ENCODE measurements at places on chromosomes 6 and 20. TPM values are rescaled to one million over a fixed set of nuclear protein-coding genes. Genes with fewer than 3 reads are reported as not detected.

TRIM15 gene
- polyA plus RNA-seq, result not detected

RPP21 gene
- 108 TPM for polyA plus RNA-seq

SCAND1 gene
- polyA plus RNA-seq, result 82.8 TPM

BFSP1 gene
- 0.12 TPM for polyA plus RNA-seq

DNA sequence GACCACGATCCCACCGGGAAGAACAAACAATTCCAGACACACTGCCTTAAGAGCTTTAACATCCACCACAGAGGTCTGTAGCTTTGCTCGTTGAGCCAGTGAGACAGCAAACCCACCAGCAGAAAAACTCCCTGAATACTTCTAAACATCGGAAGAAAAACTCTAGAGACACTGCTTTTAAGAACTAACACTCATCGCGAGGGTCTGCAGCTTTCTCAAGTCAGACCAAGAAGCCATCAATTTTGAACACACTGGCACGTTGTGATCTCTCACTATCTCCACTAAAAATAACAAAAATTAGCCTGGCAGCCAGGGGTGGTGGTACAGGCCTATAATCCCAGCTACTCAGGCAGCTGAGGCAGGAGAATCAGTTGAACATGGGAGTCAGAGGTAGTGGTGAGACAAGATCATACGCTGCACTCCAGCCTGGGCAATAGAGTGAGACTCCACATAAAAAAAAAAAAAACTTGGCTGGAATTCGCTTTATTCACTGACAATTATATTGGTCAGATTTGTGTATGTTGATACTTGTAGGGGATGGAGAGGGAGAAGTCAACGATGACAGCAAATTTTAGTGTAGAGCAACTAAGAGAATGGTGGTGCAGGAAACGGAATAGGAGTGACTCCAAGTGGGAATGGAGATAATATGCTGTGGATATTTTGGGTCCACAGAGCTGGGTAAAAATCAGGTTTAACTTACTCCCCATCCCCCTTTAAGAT, 860 bp upstream of the TMEM14C start:
- no peak for DNase-seq

OOEP gene
- 0.15 TPM for polyA plus RNA-seq

DNA sequence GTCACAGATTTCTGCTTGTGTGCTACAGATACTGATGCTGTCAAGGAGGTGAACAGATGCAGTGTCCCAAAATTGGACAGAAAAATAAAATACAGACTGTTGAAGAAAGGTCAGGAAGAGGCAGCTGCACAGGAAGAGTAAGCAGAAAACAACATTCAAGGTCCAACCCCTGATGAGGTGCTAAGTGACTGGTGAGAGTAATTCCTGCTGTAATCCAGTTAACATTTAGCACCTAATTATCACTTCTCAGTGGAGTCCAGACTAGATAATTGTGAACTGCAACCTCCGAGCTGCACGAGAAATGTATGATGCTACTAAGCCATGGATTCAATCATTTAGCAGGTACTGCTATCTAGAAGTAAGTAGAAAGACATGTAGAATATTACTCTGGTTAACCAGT, 36.3 kb upstream of the NRSN1 start:
- no peak for DNase-seq

COL19A1 gene
- 0.01 TPM for polyA plus RNA-seq

GRCh38 chr20:62010551-62011402, 54.9 kb downstream of the TAF4 start:
- no peak for DNase-seq

- DNase-seq, result no peak
Observed at GRCh38 chr6:3727593-3728108, 23.9 kb downstream of the PXDC1 start.

- DNase-seq, result no peak
Observed at GRCh38 chr6:160979061-160979708, 12.4 kb upstream of the MAP3K4 start.

C4B gene
- polyA plus RNA-seq, result 2.7 TPM

- DNase-seq, result no peak
Observed at GRCh38 chr6:20204512-20204894, 7.8 kb downstream of the MBOAT1 start.

BPI gene
- not detected for polyA plus RNA-seq

LAMP5 gene
- polyA plus RNA-seq, result 0.01 TPM

- no peak for DNase-seq
Observed at GRCh38 chr20:13276945-13277541, 56.0 kb downstream of the ISM1 start.

- no peak for DNase-seq
Observed at GRCh38 chr20:46111028-46111835, 6.9 kb upstream of the CD40 start.

DNA sequence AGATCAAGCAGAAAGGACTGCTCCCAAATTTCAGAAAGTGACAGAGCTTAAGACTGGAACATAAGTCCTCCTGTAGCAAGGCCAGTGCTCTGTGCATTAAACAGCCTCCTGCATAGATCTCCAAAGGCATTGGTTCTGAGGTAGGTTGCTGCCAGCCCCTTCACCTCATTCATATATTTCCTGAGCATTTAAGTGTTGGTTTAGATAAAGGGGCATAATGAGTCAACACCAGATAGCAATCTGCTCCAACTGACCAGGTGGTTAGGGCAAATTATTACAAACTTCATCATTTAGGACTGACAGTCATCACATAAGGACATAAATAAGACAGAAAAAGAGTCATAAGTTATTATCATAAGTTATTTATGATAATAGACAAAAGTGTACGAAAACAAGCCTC, 10.7 kb downstream of the PTPRK start:
- DNase-seq, result no peak

- DNase-seq, result no peak
Observed at GRCh38 chr6:169411296-169411695, 157.7 kb upstream of the THBS2 start.

MLN gene
- polyA plus RNA-seq, result not detected

IRF4 gene
- 0.08 TPM for polyA plus RNA-seq

- DNase-seq, result no peak
Observed at GRCh38 chr6:30818391-30818841, 65.9 kb upstream of the DDR1 start.

BMP2 gene
- 3.3 TPM for polyA plus RNA-seq

DNA sequence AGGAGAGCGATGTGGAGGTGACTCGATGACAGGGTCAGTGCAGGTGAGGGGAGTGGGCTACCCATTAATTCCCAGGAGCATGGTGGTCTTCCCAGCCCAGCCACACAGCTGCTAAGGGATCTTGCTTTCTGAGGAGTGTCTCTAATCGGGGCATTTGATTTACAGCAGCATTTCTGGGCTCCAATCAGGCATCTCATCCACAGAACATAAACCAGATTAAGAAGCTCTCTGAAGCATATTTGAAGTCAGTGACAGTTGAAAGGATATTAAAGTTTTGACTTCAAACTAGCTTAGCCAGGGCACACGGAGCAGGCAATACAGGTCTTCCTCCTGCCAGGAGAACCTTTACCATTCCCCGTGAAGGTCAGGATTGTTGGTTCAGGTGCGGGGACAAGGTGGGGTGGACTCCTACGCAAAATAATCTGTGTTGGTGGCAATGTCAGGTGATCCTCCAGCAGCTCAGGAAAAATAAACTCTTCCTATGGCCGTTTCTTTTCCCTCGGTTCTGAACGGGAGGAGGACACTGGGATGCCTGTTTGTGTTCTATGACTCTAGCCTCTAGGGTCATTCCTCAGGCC, 39.9 kb upstream of the ZNF831 start:
- no peak for DNase-seq

CST7 gene
- 0.13 TPM for polyA plus RNA-seq

DXO gene
- polyA plus RNA-seq, result 8.0 TPM

GRCh38 chr20:63293871-63294535, 1.0 kb downstream of the COL20A1 start:
- no peak for DNase-seq

- no peak for DNase-seq
Observed at GRCh38 chr20:61369731-61370520, 117.9 kb downstream of the CDH4 start.

ZNF335 gene
- polyA plus RNA-seq, result 6.9 TPM

DNA sequence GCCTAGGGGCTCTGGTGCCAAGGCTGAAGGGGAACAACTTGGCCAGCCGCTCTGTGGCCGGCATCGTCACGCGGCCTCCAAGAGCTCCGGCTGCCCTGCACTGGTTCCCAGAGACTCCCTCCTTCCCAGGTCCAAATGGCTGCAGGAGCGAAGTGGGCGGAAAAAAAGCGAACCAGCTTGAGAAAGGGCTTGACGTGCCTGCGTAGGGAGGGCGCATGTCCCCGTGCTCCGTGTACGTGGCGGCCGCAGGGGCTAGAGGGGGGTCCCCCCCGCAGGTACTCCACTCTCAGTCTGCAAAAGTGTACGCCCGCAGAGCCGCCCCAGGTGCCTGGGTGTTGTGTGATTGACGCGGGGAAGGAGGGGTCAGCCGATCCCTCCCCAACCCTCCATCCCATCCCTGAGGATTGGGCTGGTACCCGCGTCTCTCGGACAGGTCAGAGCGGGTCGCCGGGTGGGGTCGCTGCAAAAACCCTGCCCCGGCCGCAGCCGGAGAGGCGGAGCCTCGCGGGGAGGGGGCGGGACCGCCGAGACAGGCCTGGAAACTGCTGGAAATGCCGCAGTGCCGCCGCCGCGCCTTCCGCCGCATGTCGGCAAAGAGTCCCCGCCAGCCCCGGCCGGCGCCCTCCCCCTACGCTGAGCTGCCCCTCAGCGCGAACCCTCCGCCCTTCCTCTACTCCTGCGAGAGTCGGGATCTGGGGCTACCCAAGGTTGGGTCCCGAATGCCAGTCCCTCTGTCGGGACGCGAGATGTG, 814 bp upstream of the HSP90AB1 start:
- peak; percentile 96 for DNase-seq

SAMD10 gene
- 0.44 TPM for polyA plus RNA-seq

DNA sequence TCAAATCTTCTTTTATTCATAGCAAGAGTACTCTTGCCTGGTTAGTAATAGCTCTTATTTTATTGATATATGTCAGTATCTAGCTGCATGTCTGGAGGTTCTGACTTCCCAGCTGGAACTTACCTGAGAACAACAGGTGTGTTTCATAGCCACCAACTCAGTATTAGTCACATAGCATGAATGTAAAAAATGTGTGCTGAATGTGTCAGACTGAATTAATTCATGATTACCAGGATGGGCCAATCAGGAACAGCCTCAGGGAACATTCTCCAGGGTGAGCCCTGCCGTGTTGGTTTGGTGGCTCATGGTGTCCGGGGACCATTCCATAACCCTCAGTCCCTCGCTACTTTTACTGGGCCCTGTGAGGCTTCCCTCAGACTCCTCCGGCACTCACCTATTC, 99.7 kb downstream of the TULP4 start:
- no peak for DNase-seq

DNA sequence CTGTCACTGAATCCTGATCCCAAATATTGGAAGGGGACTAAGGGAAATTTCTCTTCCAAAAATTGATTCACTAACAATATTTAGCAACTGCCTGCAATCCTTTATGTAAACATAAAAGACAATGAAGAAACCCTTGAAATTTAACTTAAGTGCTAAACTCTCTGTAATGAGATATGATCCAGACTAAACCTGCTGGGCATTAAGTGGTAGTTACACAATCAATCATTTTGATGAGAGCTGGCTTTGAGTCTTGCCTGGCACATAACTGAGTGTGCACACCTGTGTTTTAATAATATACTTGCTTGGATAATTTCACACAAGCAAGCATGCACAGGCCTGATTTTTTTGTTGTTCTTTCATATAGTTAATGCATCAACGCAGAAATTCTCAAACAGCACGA, 9.8 kb upstream of the ZFP64 start:
- DNase-seq, result no peak

C6orf141 gene
- 1.5 TPM for polyA plus RNA-seq

DNA sequence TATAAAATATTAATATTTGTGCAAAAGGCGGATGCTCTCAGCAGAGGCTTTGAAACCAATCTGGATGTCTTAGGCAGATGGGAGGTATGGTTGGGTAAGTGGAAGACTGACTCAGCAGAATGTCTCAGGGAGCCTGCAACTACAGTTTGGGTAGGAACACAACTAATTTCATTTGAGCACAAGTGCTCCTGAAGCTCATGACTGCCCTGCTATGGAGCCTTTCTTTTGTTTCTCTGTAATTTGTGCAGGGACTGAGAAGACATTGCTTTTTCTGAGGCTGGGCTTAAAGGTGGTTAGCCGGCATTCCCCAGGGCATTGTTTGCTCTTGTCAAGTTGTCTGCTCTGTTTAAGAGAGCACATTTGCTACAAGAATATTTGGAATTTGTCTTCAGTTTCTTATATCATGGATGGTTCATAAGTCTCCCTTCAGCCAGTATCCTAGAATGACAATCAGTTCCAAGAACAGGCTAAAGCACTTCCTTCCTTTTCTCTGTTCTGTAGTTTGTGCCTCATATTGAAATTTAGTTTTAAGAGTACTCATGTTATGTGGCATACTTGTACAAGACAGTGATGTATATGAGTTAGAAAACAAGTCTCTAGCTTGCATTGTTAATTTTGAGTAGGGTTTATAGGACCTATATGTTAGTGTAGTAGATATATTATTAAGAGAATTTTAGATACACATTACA, 208.3 kb downstream of the ZFAND3 start:
- no peak for DNase-seq

SULF2 gene
- 8.8 TPM for polyA plus RNA-seq

DNA sequence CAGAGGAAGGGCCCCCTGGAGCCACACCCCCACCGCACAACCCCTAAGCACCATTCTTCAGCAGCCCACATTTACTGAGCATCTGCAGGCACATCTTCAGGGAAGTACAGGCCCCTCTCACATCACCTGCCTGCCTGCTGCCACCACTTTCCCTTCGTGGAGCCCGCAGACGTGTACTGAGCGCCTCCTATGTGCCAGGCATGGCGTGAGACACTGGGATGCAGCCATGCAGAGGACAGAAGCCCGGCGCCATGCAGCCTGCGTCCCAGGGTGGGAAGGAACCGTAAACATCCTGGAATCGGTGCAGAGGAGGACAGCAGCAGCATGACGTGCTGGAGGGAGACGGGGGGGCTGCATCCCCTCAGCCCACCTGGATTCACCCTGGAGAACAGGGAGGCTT, 78.1 kb downstream of the GRM4 start:
- DNase-seq, result no peak

DNA sequence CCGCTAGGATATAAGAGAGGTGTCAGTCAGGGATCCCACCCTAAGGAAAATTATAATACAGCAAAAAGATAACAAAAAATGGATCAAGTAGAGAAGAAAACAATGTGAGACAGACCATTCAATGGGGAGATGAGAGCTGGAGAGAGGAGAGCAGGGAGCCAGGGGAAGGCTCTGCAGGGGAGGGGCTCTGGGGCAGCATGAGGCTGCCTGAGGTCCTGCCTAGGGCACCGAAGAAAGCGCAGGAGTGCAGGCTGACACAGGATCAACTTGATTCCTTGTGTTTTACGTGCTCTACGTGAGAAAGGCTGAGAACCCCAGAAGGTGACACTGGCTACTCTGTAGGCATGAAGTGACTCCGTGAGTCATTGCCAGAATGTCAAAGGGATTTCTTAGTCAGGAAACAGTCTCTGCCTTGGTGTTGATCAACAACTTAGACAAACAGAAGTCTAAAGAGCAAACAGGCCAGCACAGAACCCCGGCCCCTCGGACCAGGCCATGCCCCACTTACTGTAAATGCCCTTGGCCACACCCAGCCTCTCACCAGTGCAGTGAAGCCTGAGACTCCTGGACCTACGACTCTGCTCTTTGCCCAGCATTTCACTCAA, 290.1 kb upstream of the PRDM1 start:
- DNase-seq, result no peak
